Renal cortical epithelial cell (primary cell): ENCODE measurements at places on chromosomes 2 and 18. TPM values are rescaled to one million over a fixed set of nuclear protein-coding genes. Genes with fewer than 3 reads are reported as not detected.

Gene IL36G
- total RNA-seq = not detected in 2 replicates

Gene HOXD12
- total RNA-seq = not detected in 2 replicates

Gene PROKR1
- total RNA-seq = not detected in 2 replicates

Gene KLHL14
- total RNA-seq = 0.87 and 10.8 TPM in 2 replicates
